ENCODE measurements at places on chromosomes 16 and 17. TPM values are rescaled to one million over a fixed set of nuclear protein-coding genes. Genes with fewer than 3 reads are reported as not detected.

The INO80E gene
- 99.9 TPM for total RNA-seq

The FN3K gene
- 4.0 TPM for total RNA-seq

DNA sequence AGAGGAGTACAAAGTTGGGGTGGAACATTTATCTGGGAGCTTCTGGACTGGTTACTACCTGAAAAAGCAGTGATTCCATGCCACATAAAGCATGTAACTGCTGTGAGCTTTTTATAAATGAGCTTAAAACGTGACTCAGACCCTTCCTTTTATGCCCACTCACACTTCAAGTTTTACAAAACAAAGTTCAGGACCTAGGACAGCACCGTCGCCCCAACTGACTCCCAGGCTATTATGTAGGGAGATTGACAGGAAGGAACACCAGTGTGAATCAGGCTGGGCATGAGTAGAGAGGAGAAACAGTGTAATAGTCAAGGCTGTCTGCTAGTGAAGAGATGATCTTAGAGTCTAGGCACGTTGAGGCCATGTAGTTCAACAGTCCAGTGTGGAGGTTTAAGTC is 91.6 kb upstream of the DNAH9 start:
- no peaks in the 10 kb centered on the region for H3K27me3 ChIP-seq
- H3K4me1 ChIP-seq = no peaks in the 10 kb centered on the region
- no peak overlapping the region for H3K27ac ChIP-seq
- H3K36me3 ChIP-seq = no peaks in the 10 kb centered on the region
- DNase-seq = peak; percentile 80
- H3K4me3 ChIP-seq = no peak overlapping the region

- no peak overlapping the region for H3K4me3 ChIP-seq
- H3K36me3 ChIP-seq = no peaks in the 10 kb centered on the region
- no peaks in the 10 kb centered on the region for H3K4me1 ChIP-seq
- H3K27me3 ChIP-seq = no peaks in the 10 kb centered on the region
- H3K27ac ChIP-seq = no peak overlapping the region
- no peak for DNase-seq
These were observed 60.5 kb downstream of the MRC2 start for GRCh38 chr17:62687997-62688396.

- no peak overlapping the region for H3K4me3 ChIP-seq
- H3K27me3 ChIP-seq = no peaks in the 10 kb centered on the region
- H3K4me1 ChIP-seq = no peaks in the 10 kb centered on the region
- H3K27ac ChIP-seq = no peak overlapping the region
- DNase-seq = no peak
- H3K36me3 ChIP-seq = no peaks in the 10 kb centered on the region
These were observed 20.1 kb downstream of the ZNF276 start for GRCh38 chr16:89741342-89742014.

- no peak overlapping the region for H3K27ac ChIP-seq
- H3K4me1 ChIP-seq = no peaks in the 10 kb centered on the region
- no peaks in the 10 kb centered on the region for H3K27me3 ChIP-seq
- no peaks in the 10 kb centered on the region for H3K36me3 ChIP-seq
- no peak overlapping the region for H3K4me3 ChIP-seq
These were observed 26.5 kb upstream of the SPNS3 start for GRCh38 chr17:4407216-4407615.

- H3K4me3 ChIP-seq = no peak overlapping the region
- no peaks in the 10 kb centered on the region for H3K36me3 ChIP-seq
- no peaks in the 10 kb centered on the region for H3K27me3 ChIP-seq
- H3K4me1 ChIP-seq = no peaks in the 10 kb centered on the region
- no peak overlapping the region for H3K27ac ChIP-seq
These were observed 232.3 kb downstream of the WWOX start for GRCh38 chr16:78331731-78332130.

All from hepatocyte (in vitro differentiated cells).